Hypothalamus (tissue), 51 donors: ENCODE measurements at places on chromosomes 2 and 18.

DNA sequence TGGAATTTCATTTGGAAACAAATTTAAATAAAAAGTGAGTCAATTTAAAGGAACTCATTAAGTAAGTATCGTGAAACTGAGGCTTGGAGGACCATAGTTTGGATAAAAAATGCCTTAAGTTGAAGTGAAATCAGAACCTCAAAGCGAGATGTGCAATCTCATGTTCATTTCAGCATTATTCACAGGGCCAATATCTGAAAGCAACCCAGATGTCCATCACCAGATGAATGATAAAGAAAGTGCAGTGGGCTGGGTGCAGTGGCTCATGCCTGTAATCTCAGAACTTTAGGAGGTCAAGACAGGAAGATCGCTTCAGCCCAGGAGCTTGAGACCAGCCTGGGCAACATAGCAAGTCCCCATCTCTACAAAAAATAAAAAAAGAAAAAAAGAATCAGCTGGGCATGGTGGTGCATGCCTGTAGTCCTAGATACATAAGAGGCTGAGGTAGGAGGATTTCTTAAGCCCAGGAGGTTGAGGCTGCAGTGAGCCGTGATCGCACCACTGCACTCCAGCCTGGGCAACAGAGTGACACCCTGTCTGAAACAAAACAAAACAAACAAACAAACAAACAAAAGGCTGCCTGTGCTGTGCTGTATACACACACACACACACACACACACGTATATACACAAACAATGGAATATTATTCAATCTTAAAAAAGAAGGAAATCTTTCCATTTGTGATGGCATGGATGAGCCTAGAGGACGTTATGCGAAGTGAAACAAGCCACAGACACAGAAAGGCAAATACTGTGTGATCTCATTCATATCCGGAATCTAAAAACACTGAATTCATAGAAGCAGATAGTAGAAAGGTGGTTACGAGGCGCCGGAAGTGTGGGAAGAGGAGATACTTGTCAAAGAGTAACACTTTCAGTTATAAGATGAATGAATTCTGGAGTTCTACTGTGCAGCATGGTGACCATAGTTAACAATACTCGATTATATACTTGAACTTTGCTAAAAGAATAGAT lies 14.5 kb downstream of the SH3RF3 start:
- DNase-seq = no peak

- no peak for DNase-seq
These were observed at the start of gene ERFE for GRCh38 chr2:238158509-238159070. Gene ERFE, plus strand, starts transcription at chr2:238158970. Its CDS starts 38 bp downstream, at chr2:238159008.

- DNase-seq = no peak
These were observed 124.2 kb upstream of the HS6ST1 start for GRCh38 chr2:128442891-128443302.

- no peak for DNase-seq
These were observed 73.2 kb downstream of the CERS6 start for GRCh38 chr2:168529054-168529833.

DNA sequence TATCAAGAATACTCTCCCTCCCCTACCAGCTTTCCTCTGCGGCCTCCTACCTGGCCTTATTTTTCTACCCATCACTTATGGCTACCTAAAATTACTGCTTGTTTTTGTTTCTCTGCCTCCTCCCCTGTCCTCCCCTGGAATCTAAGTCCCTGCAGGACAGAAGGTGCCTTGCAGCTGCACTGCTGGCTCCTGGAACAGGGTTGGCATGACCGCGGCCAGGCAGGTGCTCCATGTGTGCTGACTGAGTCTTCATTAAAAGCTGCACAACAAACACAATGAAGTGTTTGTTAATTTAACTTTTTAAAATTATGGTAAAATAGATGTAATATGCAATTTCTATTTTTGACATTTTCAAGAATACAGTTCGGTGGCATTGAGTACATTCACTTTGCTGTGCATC lies 171.9 kb upstream of the FHL2 start:
- no peak for DNase-seq

- no peak for DNase-seq
These were observed 102.3 kb upstream of the ZNF521 start for GRCh38 chr18:25454270-25454659.

- DNase-seq = no peak
These were observed 25.2 kb upstream of the RGPD4 start for GRCh38 chr2:107801498-107801897.

- DNase-seq = no peak
These were observed 174.5 kb upstream of the MGAT5 start for GRCh38 chr2:134079373-134079772.

DNA sequence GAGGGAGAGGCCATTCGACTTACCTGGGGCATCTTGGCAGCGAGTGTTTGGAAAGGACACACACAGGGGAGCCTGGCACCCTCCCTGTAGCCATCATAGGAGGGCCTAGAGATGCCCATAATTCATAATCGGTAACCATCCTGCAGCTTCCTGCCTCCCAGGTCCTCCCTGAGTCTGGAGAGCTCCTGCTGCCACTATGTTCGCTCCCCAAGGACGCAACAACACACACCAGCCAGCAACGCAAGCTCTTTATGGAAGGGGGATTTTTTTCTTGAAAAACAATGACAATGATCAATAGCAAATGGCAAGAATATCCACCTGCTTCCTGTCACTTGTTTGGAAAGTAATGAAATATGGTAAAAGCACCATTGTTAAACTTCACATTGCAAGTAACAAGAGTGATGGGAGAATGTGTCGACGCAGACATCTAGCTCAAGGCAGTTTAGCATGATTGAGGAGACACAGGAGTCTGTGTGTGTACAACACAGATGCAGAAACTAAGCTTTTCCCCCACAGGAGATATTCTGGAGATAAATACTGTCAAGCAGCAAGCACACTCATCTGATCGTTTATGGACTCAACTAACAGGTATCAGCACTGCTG lies 24.9 kb upstream of the CREG2 start:
- no peak for DNase-seq

DNA sequence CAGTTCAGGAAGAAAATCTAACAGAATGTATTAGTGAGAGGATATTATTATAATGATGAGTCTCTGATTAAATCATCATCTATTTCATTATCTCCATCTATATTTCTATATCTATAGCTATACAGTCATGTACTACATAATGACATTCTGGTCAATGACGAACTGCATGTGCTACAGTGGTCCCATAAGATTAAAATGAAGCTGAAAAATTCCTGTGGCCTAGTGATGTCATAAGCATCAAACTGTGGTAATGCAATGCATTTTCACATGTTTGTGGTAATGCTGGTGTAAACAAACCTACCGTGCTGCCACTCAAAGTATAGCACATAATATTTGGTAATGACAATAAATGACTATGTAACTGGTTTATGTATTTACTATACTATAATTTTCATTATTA lies 1127.9 kb upstream of the CHAC2 start:
- no peak for DNase-seq

- no peak for DNase-seq
These were observed 462.5 kb upstream of the FSHR start for GRCh38 chr2:49616800-49617199.

DNA sequence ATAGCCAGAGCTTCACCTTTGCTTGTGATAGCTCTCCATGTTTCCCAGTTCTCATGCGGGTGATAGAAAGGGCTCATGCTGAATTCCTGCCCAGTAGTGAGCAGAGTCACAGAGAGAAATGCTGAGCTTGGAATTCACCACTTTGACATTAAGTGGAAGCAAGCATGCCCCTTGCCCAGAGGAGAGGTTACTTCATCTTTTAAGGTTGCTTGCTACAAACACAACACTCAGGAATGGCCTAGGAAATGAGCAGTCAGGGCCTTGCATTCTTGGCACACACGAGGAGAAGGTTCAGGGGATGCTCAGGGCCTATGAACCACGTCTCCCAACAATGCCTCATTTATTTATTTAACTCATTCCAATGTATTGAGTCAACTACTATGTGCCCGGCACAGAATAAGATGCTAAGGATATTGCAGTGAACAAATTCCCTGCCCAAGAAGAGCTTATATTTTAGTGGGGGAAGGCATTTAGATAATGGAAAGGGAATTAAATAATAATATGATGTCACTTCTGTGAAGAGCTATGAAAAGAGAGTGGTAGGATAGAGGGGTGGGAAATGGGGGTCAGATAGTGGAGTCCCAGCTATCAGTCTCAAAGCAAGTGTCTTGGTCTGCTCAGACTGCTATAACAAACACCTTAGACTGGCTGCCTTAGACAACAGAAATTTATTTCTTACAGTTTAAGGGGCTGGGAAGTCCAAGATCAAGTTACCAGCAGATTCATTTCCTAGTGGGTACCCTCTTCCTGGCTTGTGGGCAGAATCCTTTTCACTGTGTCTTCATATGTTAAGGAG lies 42.1 kb downstream of the DDX18 start:
- DNase-seq = no peak

- DNase-seq = no peak
These were observed 71.4 kb downstream of the TWIST2 start for GRCh38 chr2:238919307-238919706.

GRCh38 chr2:50840341-50841124 lies 191.4 kb downstream of the NRXN1 start:
- no peak for DNase-seq

DNA sequence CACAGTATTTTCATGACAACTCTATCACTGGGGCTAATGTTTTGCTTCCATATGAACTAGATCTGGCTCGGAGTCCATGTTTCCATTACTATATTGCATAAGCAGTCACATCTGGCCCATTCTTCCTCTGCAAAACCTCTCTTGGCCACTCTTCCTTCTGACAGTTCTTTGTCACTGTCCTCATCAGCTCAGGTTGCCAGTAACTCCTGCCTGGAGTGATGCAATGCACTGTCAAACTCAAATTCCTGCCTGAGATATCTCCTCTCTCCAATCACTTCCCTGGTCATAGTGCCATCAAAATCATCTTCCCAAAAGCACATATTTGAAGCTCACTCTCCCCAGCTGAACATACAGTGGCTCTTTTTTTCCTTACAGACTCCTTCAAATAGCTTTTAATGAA lies 66.1 kb downstream of the COLEC12 start:
- DNase-seq = no peak

GRCh38 chr2:83224591-83225200 lies 1234.4 kb downstream of the SUCLG1 start:
- no peak for DNase-seq

DNA sequence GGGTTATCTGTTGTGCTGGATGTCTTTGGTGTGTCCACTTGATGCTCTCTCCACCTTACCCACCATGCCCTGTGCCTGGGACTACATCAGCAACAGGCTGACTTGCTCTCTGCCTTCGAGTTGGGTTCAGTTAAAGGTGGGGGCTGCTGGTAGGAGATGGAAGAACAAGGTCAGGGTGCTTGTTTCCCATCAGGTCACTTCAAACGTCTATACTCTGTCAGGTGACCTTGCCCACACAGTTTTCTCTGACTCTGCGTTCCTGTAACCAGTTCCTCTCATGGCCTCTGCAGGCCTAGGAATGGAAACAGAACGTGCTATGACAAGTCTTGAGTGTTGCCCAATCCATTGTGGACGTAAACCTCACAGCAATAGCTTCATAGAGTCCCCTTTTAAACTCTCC lies 38.4 kb upstream of the PAPOLG start:
- no peak for DNase-seq

DNA sequence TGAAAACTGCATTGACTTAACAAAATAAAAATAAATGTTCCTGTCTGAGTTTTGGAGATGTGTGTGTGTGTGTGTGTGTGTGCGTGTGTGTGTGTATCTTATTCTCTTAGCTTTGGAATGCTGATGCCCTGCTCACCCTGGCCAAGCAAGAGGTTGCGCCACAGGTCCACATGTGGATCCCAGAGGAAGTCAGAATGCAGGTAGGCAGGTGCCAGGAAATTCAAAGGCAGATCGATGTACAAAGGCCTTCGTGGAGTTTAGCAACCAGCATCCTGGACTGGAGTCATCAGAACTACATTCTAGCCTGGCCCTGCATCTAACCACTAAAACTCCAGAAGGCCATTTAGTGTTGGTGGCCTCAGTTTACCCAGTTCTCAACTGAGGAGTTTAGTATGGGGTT lies 12.4 kb downstream of the G6PC2 start:
- DNase-seq = no peak

DNA sequence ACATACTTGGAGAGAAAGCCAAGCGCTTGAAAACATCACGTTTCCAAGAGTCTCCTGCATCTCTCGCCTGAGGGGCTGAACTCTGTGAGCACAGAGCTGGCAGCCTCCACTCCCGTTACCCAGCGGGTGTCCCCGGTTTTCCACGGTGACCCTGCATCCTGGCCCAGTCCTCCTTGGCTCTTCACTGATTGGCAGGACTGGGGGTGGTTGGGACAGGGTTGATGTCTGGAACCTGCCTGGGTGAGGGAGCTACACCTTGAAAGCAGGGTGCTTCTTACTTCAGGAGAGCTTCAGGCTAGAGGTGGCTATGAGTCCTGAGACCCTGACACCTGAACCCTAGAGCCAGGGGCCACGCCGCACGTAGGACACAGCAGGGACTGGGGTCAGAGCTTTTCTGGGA lies 234.1 kb downstream of the DYSF start:
- DNase-seq = no peak

- no peak for DNase-seq
These were observed 11.3 kb upstream of the CIB4 start for GRCh38 chr2:26652361-26653041.

DNA sequence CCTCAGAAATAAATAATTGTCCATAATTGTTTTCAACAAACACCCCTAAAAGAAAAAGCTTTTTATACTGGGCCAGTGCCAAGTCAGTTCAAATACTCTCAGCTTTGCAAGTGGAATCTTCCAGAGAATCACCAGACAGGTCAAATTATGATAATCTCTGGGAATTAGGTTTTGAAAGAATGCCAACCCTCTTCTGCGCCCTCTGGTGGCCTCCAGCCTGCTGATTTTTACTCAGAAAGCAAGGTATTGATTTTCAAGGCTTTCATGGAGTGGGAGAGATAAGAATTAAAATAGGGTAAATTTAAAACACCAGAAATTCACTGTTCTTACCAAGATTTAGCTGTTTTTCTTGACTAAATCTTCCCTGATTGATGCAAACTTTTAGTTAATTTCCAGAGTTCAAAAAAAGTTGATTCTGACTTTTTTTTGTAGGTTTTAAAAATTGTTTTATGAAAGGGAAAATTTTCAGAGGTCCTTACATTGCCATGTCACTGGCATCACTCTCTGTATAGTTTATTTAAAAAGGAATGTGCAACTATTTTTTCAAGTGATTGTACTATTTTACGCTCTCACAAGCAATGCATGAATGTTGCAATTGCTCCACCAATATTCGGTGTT lies 282.9 kb upstream of the TNP1 start:
- DNase-seq = no peak

- no peak for DNase-seq
These were observed 625.3 kb upstream of the LRRTM4 start for GRCh38 chr2:78147466-78147865.

- DNase-seq = no peak
These were observed 71.4 kb upstream of the LAPTM4A start for GRCh38 chr2:20122864-20123263.

DNA sequence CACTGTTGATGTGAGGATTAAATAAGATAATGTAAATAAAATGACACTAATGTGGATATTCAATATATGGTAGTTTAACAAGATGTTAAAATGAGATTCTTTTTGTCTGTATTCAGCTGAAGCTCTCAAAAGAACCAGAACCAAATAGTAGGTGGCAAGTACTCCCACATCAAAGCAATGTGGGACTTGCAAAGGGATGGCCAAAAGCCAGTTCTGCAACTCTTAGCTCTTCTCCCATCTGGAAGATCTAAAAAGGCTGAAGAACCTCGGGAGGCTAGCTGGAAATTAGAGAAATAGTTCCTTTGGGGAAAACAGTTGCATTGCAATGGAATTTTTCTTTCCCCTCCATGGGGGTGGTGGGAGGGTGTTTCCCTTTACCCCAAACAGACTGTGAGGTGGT lies 48.7 kb downstream of the FBXO48 start:
- DNase-seq = no peak
